ENCODE measurements at places on chromosomes 3 and 15. TPM values are rescaled to one million over a fixed set of nuclear protein-coding genes. Genes with fewer than 3 reads are reported as not detected.

Gene ZDHHC23
- 3.3 TPM for total RNA-seq

DNA sequence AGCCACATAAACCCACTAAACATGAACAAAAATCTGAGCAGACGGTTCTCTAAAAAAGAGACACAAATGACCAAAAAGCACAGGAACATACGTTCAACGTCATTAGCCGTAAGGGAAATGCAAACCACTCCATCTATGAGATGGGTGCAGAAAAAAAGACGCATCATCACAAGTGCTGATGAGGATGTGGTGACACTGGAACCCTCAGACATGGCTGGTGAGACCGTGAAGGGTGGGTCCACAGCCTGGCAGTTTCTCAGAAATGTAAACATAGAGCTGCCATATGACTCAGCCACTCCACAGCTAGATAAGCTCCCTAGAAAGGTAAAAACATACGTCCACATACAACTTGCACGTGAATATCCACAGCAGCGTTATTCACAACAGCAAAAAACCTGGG lies 23.3 kb downstream of the PCSK6 start:
- no peak for DNase-seq

Gene TNIK
- total RNA-seq, result 74.3 TPM

Gene CCR2
- 2.5 TPM for total RNA-seq

DNA sequence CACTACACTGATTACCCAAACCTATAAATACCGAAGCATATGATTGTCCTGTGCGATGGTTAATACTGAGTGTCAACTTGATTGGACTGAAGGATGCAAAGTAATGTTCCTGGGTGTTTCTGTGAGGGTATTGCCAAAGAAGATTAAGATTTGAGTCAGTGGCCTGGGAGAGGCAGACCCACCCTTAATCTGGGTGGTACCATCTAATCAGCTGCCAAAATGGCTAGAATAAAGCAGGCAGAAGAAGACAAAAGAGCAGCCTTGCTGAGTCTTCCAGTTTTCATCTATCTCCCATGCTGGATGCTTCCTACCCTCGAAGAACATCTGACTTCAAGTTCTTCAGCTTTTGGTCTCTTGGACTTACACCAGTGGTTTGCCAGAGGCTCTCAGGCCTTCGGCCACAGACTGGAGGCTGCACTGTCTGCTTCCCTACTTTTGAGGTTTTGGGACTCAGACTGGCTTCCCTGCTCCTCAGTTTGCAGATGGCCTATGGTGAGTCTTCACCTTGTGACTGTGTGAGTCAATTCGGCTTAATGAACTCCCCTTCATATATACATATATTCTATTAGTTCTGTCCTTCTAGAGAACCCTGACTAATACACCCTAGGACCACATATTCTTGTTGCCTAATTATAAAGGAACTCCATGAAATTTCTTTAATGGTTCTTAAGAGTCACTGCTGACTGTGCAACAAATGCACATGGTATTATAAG lies 31.7 kb downstream of the CSNK1G1 start:
- no peak for DNase-seq

Gene PCYT1A
- total RNA-seq, result 53.6 TPM

DNA sequence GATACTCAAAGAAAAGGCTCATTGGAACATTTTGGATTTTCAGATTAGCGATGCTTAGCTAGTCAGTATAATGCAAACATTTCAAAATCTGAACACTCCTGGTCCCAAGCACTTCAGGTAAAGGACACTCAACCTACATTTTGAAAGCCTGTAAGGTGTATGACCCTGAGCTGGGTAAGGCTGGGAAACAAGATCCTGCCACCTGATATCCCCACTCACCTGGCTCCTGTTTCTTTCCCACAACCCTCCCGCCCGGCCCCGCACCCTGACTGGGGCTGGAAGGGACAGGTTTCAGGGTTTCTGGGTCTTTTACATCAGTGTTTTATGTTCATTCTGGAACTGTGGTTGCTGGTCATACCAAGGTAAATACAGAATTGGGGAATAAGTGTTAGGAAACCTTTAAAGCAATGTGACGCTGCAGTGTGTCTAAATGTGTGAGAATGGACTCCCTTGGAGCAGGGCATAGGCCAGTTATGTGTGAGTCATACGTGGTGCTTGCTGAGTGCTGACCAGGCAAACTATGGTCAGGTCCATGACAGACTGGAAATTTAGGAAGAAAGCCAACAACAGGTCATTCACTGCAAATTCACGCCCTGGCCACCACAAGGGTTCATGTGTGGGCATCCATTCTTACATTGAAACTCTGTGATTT lies 22.9 kb downstream of the CTXND1 start:
- no peak for DNase-seq

- no peak for DNase-seq
These were observed 9.1 kb downstream of the SEMA6D start for GRCh38 chr15:47726399-47726823.

- DNase-seq, result no peak
These were observed 2.1 kb downstream of the ATP11B start for GRCh38 chr3:182795389-182795782.

DNA sequence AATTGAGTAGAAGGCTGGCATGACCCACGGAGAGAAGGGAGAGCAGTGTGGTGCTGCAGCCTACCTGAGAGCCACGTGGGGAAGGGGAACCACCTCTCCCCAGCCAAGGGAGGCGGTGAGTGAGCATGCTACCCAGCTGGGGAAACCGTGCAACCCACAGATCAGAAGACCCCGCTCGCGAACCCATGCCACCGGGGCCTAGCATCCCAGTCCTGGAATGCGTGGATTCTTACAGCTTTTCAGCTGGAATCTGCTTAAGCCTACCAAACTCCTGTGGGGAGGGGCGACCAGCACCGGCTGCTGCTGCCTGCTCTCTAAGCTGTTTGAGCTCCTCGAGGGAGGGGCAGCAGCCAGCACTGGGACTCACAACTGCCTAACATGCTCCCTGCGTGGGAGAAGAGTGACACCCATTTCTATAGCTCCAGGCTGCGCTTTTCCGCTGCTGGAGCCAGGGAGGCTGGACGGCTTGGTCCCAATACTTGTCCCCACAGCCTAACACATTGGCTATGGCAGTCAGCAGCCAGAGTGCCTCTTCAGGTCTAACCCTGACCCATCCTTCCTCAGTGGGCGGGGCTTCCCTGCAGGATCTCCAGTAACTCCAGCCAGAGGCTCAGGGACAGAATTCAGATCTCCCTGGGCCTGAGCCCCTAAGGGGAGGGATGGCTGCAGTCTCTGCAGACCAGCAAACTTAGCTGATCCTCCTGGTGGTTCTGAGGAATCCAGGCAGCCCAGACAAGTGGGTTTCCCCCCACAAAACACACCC lies 20.0 kb upstream of the TEX55 start:
- no peak for DNase-seq

- DNase-seq, result no peak
These were observed 611.2 kb upstream of the CFAP20DC start for GRCh38 chr3:59660852-59661625.

- no peak for DNase-seq
These were observed 48.8 kb downstream of the ADAMTS9 start for GRCh38 chr3:64638981-64639481.

Gene SERPINI2
- total RNA-seq, result 0.33 TPM

DNA sequence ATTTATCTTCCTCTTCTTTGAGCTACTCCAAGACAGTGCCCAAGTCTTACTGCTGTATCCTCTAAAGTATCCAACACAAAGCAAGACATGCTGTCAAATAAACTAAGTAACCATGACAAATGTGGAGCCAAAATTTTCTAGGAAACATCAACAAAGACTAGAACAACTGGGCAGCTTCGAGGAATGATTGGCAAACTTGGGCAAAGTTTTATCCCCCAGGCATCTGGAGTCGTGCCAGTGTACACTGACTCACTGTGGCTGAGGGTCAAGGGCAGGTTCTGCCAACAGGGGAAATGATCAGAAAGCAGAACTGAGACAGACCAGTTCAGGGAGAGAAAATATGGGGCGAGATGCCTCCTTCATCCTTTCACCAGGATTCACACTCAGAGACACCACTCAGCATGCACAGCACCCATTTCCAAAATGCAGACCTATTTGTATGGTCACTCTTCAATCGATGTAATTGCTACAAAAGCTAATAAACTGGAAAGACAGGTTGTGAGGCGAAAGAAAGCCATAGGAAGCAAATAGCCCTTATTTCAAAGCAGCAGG lies 65.8 kb downstream of the MB21D2 start:
- no peak for DNase-seq

DNA sequence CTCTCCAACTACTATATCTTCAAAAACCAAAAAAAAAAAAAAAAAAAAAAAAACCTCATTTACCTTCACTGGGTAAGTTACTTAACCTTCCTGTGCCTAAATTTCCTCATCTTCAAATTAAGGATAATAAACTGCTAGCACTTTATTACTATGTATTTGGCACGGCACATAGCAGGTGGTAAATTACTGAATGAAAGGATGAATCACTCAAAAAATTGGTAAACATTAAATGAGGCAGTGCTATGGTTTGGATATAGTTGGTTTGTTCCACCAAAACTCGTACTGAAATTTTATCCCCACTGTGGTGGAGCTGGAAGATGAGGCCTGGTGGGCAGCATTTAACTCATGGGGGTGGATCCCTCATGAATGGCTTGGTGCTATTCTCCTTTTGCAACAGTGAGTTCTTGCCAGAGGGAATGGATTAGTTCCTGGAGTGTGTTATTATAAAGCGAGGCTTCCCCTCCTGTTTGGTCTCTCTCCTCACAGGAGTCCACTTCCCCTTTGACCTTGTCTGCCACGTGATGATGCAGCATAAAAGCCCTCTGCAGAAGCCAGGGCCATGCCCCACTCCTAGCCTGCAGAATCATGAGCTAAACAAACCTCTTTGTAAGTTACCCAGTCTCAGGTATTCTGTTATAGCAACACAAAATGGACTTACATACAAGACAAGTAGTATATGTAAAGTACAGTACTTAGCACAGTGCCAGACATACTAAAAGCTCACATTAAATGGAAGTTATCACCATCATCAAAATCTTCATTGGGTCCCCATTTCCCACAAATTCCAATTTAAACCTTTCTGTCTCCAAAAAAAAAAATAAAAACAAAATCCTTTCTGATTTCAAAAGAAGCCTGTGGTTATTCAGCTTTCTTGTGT lies 20.6 kb downstream of the DCUN1D1 start:
- DNase-seq, result no peak

DNA sequence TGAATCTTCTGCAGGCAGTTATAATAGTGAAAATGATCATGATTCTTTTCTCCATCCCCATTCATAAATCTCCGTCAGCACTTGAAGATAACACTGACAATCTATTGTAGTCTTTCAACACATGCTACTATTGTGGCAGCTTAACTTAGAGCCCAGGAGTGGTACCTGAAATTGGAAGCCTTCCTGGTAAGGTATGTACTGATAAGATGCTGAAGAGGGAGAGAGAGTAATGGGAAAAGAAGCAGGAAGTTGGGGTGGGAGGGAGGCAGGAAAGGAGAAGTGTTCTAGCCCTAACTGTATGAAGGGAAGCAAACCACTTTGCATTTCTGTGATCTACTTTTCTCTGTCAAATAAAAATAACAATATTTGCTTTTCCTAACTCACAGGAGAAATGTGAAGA lies 197.4 kb upstream of the RORA start:
- DNase-seq, result no peak

- no peak for DNase-seq
These were observed 34.7 kb downstream of the SHC4 start for GRCh38 chr15:48928877-48929538.

DNA sequence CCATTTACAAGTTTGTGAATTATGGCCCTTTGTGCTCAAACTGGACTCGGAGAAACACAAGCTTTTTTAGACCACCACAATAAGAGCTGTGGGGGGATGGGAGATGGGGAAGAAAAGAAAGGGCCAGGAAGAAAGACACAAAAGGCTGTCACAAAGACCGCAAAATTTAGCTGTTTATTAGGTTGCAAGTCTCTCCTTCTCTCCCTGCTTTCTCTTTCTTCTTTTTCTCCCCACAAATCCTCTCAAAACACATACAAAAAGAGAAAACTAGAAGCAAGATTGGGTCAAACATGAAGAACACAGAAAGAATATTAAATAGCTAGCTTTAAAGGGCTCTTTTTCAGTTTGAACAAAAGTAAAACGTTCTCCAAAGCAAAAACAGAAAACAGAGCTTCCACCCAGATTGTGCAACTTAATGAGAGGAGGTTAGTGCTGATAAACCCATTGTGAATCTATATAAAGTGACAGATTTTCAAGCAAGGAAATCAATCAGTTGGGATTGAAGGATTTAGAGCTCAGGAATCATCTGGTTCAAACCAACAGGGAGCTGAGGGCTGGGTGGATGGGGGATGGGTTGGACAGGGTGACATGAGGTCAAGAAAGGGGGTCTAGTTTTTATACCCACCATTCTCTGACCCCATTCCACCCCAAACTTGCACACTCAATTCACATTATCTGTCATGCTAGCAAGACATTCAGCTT lies 87.3 kb downstream of the DHX30 start:
- DNase-seq, result no peak

DNA sequence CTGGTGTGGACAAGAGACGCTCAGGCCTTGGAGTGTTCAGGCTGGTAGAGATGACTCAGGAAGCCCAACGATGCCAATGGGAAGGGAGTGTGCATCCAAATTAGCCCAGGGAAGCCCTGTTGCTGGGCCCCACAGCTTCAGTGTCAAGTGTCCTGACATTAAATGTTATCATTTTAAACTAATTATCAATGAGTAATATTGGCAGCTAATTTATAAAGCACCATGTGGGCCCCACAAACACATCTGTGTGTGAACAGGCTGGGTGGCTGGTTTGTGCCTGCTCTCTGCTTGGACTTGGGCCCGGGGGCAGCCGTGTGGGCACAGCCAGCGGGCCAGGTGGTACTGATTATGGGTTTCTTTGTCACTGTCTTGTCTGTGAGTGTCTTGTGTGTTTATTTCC lies 15.0 kb downstream of the FBLN2 start:
- DNase-seq, result no peak

GRCh38 chr3:12558706-12559105 lies 1.8 kb downstream of the MKRN2 start:
- no peak for DNase-seq

Gene SLC51B
- total RNA-seq, result not detected

- no peak for DNase-seq
These were observed 314.0 kb upstream of the CDIN1 start for GRCh38 chr15:36265422-36265821.

DNA sequence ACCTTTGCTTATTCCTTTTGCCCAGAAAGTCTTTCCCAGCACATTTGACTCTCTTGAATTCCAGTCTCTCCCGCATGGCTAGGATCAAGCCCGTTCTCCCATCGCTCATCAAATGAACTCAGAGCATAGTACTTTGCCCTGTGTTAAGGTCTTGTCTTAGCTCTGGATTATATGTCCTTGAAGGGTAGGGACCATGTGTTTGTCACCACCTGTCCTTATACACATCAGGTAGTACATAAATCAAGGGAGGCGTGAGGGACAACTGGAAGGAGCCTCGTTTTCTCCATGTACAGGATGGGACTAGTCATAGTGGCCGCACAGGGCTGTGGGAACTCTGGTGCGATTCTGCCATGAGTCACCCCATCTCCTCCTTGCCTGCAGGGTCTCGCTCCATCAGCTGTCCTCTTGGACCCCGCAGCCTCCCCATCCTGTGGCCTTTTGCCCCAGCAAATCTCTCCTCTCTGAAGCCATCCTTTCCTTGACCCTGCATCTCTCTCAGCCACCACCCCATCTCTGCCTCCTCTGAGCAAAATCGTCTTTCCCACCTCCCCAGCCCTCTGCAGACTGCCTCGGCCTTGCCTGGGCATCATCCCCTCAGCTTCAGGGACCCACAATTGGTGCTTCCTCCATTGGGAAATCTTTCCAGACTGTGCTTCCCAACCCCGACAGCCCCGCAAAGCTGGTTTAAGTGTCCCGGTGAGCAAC lies 33.4 kb upstream of the RAB6B start:
- no peak for DNase-seq

Gene SLC33A1
- 16.8 TPM for total RNA-seq

GRCh38 chr15:94019062-94019461 lies 212.3 kb upstream of the MCTP2 start:
- no peak for DNase-seq

Gene ITIH1
- 0.33 TPM for total RNA-seq

All from GM12878 (cell line).